Stimulated activated CD4-positive, alpha-beta T cell treated with anti-CD3 and anti-CD28 coated beads, Interleukin-4, amount 100 ng/mL, for 4 hours (primary cell): ENCODE measurements at places on chromosomes 12 and 14.

DNA sequence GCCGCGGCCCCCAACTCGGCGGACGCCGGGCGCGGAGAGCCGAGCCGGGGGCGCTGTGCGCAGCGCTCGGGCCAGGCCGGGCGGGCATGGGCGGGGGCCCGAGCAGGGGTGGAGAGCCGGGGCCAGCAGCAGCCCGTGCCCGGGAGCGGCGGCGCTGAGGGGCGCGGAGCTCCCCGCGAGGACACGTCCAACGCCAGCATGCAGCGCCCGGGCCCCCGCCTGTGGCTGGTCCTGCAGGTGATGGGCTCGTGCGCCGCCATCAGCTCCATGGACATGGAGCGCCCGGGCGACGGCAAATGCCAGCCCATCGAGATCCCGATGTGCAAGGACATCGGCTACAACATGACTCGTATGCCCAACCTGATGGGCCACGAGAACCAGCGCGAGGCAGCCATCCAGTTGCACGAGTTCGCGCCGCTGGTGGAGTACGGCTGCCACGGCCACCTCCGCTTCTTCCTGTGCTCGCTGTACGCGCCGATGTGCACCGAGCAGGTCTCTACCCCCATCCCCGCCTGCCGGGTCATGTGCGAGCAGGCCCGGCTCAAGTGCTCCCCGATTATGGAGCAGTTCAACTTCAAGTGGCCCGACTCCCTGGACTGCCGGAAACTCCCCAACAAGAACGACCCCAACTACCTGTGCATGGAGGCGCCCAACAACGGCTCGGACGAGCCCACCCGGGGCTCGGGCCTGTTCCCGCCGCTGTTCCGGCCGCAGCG is 639 bp downstream of the FZD10 start:
- no peak for DNase-seq

- DNase-seq: no peak
These were observed 5.2 kb upstream of the LRP1-AS start for GRCh38 chr12:57152639-57153038.

GRCh38 chr14:95892142-95892541 is 15.5 kb downstream of the TUNAR start:
- no peak for DNase-seq

DNA sequence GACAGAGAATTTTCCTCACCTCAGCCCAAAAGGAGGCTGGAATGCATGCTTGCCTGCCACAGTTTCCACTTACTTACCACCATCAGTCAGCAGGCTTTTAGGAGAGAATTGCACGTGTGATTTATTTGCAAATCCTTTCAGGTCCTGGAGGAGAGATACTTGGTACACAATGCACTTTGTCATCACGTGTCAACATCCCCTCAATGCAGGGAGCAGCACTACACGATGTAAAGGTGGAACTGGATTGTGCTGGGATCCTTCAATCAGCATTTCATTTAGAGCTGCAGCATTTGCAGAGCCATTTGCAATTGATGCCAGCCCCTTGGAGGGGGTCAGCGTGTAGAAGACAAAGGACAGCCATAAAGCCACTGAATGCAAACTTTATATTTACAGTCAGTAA is 218.1 kb downstream of the GLT1D1 start:
- DNase-seq: no peak

DNA sequence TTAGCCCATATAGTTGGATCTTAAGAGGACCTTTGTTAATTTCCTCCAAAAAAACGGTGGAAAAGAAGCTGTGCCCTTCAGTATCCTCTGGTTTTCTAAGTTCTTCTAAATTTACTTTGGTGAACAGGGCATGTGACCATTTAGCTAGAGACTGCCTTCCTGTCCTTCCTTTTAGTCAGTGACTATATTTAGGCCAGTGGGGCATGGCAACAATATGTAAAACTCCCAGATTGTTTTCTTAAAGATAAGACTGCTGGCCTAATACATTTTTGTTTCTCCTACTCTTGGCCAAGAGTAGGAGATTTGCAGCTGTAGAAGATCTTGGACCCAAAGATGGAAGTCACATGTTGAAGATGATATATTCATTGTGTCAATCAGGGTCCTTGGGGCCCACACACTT is 325.1 kb upstream of the DCN start:
- DNase-seq: no peak

DNA sequence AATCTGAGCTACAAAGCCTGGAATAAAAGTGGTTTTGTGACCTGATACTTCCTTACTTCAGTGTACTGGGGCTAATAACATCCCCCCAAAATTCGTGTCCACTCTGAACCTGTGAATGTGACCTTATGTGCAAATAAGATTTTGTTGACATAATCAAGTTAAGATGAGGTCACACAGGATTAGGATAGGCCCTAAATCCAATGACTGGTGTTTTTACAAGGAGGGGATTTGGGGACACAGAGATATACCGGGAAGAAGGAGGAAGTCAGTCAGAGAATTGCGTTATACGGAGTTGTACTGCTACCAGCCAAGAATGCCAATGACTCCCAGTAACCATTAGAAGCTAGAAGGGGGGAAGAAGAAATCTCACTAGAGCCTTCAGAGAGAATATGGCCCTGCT is 299.9 kb downstream of the ACSS3 start:
- no peak for DNase-seq

- no peak for DNase-seq
These were observed 16.4 kb downstream of the MANSC1 start for GRCh38 chr12:12333407-12334366.

DNA sequence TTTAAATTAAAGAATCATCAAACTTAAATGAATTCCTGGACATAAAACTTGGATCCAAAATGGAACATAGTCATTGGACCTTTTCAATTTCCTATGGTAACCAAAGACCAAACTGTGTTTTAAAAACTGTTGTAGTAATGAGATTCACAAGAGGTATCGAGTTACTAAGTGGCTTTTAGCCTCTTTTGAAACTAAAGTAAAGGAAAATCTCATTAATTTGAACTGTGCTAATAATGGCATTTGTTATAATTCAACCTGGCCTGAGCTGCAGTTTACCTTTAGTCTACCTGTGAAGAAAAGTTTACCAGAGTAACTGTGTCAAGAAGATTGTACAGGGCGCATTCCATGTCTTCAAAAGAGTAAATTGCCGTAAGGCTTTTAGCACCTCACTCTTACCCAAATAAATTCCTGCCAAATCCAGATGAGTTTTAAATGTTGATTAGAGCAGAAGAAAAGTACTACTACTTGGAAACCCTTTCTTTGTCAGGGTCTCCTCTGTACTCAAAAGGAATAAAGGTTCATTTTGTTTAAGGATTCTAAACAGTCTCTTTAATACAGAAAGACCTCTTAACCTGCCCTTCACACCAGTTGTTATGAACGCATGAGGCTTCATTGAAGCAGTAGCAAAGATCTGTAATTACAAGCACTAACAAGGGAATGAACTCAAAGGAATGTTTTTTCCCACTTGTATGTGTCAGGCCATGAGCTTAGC is 17.1 kb upstream of the MED13L start:
- no peak for DNase-seq

DNA sequence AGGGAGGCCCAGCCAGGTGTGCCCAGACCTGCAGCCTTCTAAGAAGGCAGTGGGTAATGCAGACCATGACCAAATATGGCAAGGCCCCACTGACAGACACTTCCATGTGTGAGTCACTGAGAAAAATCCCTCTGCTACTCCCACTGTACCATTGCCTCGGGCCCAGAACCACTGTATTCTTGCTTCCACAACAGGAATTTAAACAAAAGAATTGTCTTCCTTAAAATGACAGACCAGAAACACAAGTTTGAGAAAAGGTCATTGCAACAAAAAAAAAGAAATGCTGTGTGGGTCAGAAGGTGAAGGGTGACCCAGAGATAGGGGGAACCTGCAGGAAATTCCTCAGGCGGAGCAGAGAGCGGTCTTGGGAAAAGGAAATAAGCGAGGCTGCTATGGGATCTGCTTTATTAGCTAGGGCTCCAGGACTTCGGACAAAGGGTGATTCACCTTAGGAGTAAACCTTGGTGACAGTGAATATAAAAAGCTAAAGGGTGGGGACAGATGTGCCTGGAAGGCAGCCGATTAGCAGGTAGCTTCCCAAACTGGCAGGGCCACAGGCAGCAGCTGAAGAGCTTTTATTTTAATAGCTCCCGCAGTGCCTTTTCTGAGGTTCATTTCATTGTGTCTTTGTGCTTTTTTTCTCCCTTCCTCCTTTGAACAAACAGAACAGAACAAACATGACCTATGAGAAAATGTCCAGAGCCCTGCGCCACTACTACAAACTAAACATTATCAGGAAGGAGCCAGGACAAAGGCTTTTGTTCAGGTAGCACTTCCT is 185.3 kb upstream of the BCL2L14 start:
- no peak for DNase-seq

- DNase-seq: no peak
These were observed 26.1 kb upstream of the IFNG start for GRCh38 chr12:68185598-68185997.

DNA sequence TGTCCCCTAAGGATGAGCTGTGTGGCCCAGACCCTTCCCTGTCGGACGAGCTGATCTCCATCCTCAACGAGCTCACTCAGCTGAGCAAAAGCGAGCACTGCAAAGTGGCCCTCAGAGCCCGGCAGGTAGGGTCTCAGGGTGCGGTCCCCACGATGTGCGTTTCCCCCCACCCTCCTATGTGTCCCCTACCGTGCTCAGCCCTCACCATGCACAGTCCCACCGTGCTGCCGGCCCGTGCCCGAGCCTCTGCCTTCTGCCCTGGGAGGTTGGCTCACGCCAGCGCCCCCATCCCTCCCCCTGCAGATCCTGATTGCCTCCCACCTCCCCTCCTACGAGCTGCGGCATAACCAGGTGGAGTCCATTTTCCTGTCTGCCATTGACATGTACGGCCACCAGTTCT is 86.6 kb downstream of the FOXN4 start:
- DNase-seq: no peak

GRCh38 chr14:68736471-68736871 is 56.4 kb downstream of the ZFP36L1 start:
- DNase-seq: no peak

DNA sequence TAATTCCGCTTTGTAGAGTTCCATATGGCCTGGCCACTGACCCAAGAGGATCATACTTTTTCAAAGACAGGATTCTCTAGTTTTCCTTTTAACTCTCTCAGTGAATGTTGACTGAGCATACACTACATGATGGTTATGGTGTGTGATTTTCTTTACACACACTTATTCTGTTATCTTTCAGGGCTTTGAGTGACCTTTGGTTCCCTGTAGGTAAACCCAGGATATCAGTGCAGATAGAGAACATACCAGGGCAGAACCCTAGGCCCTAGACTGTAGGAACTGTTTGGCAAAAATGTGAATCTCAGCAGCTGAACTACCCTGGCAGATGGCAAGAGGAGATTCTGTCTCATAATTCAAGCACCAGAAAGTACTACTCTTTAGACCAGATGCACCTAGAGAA is 159.6 kb downstream of the KCNA5 start:
- no peak for DNase-seq

- no peak for DNase-seq
These were observed 82.9 kb downstream of the FOXA1 start for GRCh38 chr14:37512173-37512572.

DNA sequence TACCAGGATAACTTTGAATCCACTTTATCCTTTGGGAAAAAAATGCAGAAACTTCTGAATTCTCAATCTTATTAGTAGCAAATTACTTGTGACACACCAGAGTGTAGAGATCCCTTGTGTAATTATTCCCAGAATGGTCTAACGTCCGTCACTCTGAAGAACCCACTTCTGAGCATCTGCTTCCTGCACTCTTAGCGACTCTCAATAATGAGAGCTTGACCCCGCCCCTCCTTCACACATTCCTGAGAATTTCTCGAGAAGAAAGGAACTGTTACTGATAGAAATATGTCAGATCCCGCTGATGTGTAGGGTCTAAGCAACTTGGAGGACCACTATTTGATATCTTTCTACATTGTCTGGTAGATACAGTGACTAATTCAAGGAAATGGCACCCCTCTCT is 218.3 kb upstream of the PDZRN4 start:
- DNase-seq: no peak

DNA sequence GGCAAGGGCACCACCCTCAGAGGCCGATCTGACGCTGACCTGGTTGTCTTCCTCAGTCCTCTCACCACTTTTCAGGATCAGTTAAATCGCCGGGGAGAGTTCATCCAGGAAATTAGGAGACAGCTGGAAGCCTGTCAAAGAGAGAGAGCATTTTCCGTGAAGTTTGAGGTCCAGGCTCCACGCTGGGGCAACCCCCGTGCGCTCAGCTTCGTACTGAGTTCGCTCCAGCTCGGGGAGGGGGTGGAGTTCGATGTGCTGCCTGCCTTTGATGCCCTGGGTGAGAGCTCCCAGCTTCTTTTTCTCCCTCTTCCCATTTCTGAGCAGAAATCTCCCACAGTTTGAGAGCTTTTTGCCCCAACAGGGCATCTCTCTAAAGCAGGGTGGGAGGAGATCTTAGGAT is 1.8 kb downstream of the OAS1 start:
- peak; percentile 25 for DNase-seq

DNA sequence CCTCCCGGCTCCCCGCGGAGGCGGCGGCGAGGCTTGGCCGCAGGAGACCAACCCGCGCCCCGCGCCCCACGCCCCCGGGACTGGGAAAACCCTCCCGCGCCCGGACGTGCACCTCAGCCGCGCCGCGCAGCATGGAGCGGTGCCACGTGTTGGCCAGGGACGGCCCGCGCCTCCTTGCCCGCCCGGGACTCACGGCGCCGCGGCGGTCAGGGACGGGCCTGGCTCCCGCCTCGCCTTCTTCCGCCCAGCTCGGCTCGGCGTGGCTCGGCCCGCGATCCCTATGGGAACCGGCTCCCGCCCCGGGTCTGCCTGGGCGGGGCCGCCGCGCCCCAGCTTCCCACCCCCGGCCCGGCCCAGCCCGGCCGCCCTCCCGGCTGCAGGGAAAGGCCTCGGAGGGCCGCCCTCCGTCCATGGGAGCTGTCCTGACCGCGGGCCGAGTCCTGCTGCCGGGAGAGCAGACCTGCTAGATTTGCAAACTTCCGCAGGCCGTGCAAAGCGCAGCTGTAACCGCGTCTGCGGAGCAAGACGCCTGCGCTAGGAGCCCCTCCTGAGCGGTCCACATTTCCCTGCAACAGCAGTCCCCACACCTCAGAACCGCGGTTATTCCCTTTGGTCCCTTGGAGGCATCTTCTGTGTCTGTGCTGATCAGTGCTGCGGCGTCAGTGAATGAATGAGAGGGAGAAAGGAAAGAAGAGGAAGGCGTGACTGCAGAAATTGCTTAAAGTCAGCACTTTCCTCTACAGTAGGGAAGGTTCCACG is at the start of gene CDKL1:
TSS of gene CDKL1 (minus strand) at position 251 of the 759 bp plus-strand sequence. CDS start 1,013 bp downstream, outside the sequence.
- peak; percentile 51 for DNase-seq

DNA sequence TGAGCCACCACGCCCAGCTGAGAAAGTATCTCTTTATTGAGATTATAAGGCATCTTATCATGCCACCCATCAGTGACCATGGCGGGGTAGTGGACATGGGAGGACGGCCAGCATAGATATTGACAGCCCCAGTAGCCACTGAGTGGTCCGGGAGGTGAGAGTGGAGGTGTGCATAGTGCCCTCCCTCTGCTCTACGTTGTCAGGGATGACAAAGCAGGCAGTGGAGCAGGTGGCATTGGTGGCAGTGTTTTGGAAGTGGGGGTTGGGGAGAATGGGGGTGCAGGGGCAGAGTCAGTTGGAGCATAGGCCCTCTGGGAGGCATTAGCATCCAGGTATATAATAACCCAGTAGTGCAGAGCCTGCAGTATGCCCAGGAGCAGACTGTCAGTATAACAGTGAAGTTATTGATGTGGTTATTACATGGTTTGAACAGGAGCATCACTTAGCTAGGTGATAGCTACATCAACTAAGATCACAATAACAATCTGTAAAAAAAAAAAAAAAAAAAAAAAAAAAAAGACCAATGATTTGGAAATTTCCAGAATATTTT is 41.1 kb downstream of the GNG2 start:
- DNase-seq: no peak

GRCh38 chr12:49684310-49684854 is 22.8 kb downstream of the FMNL3 start:
- no peak for DNase-seq

- peak; percentile 48 for DNase-seq
These were observed 182.2 kb upstream of the GRIP1 start for GRCh38 chr12:66860752-66861750.
